Tracheal epithelial cell (primary cell): ENCODE measurements at places on chromosomes 7 and 10. TPM values are rescaled to one million over a fixed set of nuclear protein-coding genes. Genes with fewer than 3 reads are reported as not detected.

PDGFA gene
- total RNA-seq, result 38.1 and 89.9 TPM in 2 replicates

ZNF239 gene
- 1.2 and 1.9 TPM in 2 replicates for total RNA-seq

ALOX5 gene
- 1.7 and 4.8 TPM in 2 replicates for total RNA-seq

PRPS1L1 gene
- not detected in 2 replicates for total RNA-seq

CYP2E1 gene
- 2.1 and 2.7 TPM in 2 replicates for total RNA-seq

OR6B1 gene
- not detected in 2 replicates for total RNA-seq

CDHR3 gene
- total RNA-seq, result 0.48 and 3.2 TPM in 2 replicates

PTN gene
- 0.21 and 0.24 TPM in 2 replicates for total RNA-seq

EFCAB10 gene
- 0.48 and 0.64 TPM in 2 replicates for total RNA-seq

IFT22 gene
- total RNA-seq, result 9.6 and 10.2 TPM in 2 replicates

CARD11 gene
- 3.2 and 9.6 TPM in 2 replicates for total RNA-seq
